Cortex of kidney (tissue), 1 donor: ENCODE measurements at places on chromosomes 7 and 10.

GRCh38 chr10:84221916-84222315, 3.4 kb downstream of the LRIT2 start:
- no peak for DNase-seq

- no peak for DNase-seq
Observed at GRCh38 chr10:89235073-89235798, 16.3 kb downstream of the LIPA start.

GRCh38 chr10:878333-878759, 53.2 kb downstream of the LARP4B start:
- no peak for DNase-seq

GRCh38 chr7:85474234-85474633, 287.4 kb upstream of the SEMA3D start:
- DNase-seq, result no peak

- no peak for DNase-seq
Observed at GRCh38 chr7:5193880-5194279, 3.8 kb downstream of the WIPI2 start.

- DNase-seq, result no peak
Observed at GRCh38 chr10:124092250-124092859, 1.0 kb downstream of the CHST15 start.

DNA sequence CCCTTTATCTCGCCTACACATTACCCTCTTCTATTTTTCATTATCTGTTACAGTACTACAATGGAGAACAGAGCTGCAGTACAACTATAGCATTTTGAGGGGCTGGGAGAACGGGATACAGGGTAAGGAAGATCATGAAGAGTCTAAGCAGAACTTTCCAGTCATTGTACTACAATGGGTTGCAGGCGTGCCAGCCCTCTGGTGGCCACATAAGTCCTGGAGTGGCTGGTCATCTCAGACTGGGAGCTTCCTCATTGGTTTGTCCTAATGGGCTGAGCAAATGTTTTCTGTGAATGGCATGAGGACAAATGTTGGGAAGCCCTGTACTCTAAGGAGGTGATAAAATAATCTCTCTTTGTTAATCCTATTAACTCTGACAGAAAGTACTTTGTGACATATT, 33.0 kb downstream of the TMEM106B start:
- no peak for DNase-seq

GRCh38 chr7:157502701-157503111, 165.9 kb downstream of the DNAJB6 start:
- DNase-seq, result no peak

DNA sequence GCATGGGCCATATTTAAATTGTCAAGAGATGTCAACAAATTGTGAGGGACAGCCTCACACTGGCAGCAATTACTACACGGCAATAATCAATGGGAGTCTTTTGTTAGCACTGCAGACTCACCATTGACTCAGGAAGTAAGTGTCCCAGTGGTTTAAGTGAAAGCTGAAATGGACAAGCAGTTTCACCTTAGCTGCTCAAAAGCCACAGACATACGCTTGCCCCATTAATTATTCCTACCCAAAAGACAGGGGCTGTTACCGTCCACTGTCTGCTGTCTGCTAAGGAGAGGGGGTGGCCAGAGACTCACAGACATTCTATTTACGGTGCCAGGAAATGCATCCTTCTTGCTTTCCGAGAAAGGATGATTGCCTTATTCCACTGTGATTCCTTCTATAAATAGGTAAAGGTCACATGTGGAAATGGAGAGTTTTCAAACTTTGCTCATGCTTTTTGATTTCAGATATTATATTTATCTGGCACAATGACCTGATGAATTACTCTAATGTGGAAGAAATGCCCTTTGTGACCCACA, 309.7 kb upstream of the NFE2L3 start:
- DNase-seq, result no peak

GRCh38 chr10:117539361-117539773, 3.2 kb upstream of the EMX2 start:
- DNase-seq, result no peak

DNA sequence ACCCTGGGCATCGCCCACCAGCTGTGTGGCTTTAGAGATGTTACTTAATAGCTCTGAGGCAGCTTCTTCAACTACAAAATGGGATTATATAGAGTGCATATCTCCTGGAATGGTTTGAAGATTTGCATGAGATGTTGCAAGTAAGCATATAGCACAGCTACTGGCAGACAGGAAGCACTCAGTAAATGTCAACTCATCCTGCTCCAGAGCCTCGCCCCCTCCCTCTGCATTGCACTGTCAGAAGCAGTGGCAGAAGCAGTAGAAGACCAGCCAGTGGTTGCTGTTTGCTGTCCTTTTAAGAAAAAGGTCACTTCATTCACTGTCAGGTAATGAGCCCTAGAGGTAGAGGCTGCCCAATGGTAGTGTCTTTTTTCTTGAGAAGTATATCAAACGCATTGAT, 180.0 kb upstream of the GHITM start:
- DNase-seq, result no peak

DNA sequence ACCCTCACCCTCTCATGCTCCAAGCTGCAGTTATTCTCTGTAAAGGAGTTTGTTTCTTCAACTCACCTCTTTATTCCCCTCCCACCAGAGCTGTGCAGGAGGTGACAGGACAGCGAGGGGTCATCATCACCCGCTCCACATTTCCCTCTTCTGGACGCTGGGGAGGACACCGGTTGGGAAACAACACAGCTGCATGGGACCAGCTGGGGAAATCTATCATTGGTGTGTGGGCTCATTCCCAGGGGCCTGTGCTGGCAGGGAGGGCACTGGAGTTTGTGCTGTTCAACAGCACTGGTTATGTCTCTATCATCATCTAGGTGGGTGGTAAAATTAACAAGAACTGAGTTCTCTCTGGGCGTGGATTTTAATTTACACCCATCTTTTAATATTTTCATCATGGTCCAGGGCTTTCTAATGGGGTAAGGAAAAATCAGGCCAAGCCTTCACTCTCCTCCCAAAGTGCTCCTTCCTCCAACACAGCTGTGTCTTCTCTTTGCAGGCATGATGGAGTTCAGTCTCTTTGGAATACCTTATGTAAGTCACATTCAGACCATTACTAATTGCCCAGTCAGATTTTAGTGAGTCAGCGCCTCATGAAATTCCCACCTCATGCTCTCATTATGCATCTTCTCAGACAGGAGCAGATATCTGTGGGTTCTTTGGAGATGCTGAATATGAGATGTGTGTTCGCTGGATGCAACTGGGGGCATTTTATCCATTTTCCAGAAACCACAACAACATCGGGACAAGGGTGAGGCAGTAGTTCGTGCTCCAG, 61.6 kb downstream of the PRSS58 start:
- DNase-seq, result no peak

DNA sequence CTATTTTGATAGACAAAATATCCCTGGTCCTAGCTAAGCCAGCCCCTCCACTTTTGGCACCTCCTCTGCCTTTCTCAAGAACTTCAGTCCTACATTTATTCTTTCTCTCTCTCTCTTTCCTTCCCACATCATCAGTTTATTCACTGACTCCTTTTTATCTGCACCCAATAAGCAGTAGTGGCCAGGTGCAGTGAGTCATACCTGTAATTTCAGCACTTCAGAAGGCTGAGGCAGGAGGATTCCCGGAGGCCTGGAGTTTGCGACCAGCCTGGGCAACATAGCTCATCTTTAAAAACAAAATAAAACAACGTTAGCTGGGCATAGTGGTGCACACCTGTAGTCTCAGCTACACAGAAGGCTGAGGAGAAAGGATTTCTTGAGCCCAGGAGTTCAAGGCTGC, 19.4 kb upstream of the NRP1 start:
- DNase-seq, result no peak

GRCh38 chr7:69301253-69301652, 297.0 kb upstream of the AUTS2 start:
- DNase-seq, result no peak

- no peak for DNase-seq
Observed at GRCh38 chr10:108436096-108436495, 1271.6 kb upstream of the SORCS1 start.

GRCh38 chr10:131077724-131078123, 233.8 kb downstream of the TCERG1L start:
- no peak for DNase-seq

DNA sequence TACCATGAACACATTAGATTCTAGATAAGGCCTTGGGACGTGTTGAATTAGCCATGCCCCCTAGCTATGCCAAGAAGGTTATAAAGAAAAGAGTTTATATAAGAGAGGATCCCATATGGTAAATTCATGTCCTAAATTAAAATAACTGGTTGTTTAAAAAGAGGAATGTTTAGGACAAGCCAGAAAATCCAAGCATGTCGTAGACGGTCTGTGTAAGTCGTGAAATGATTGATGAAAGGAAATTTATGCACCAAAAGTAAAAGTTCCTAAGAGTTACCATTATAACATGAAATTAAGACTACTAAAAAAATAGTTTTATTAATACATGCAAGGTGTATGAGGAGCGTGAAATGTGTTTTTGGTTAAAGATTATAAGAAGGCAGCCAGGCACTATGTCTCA, 624.9 kb downstream of the ARL4A start:
- no peak for DNase-seq

- no peak for DNase-seq
Observed at GRCh38 chr7:98137826-98138151, 31.1 kb downstream of the LMTK2 start.

DNA sequence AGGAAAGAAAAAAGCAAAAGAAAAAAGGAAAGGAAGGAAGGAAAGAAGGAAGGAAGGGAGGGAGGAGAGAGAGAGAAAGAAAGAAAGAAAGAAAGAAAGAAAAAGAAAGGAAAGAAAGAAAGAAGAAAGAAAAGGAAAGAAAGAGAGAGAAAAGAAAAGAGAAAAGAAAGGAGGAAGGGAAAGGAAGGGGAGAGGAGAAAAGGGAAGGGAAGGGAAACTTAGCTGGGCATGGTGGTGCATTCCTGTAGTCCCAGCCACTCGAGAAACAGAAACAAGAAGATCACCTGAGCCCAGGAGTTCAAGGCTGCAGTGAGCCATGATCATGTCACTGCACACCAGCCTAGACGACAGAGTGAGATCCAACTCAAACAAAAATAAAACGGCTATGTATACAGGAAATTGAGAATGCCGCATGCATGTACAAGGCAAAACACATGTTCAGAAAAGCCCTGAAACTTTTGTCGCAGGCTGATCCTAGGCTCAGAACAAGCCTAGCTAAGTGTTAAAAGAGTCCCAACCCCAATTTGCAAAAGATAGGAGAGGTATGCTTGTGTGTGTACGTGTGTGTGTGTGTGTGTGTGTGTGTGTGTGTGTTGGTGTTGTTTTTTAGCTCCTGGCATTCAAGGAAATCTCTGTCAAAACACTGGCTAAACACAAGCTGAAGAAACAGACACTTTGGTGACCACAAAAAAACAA, 6.6 kb upstream of the NPC1L1 start:
- DNase-seq, result no peak

- DNase-seq, result no peak
Observed at GRCh38 chr7:151520419-151521261, 945 bp upstream of the RHEB start.

DNA sequence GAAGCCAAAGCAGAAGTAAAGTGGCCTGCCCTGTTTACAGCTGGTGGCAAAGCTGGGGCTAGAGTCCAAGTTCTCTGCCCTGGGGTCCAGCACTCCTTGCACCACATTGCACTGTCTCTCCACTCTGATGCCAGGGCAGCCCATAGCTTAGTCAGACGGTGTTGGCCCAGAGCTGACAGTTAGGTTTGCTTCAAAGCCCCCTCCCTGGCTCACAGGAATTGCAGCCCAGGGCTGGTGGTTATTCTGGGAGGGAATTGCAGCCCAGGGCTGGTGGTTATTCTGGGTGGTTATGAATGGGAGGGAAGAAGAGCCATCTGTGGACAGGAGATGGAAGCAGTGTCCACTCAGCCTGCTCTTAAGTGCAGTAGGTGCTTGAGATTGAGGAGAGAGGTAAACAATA, 88.9 kb downstream of the SCRN1 start:
- DNase-seq, result no peak

GRCh38 chr10:133245439-133246235, 8.0 kb downstream of the VENTX start:
- no peak for DNase-seq

- no peak for DNase-seq
Observed at GRCh38 chr10:96414303-96414702, 55.5 kb upstream of the OPALIN start.

DNA sequence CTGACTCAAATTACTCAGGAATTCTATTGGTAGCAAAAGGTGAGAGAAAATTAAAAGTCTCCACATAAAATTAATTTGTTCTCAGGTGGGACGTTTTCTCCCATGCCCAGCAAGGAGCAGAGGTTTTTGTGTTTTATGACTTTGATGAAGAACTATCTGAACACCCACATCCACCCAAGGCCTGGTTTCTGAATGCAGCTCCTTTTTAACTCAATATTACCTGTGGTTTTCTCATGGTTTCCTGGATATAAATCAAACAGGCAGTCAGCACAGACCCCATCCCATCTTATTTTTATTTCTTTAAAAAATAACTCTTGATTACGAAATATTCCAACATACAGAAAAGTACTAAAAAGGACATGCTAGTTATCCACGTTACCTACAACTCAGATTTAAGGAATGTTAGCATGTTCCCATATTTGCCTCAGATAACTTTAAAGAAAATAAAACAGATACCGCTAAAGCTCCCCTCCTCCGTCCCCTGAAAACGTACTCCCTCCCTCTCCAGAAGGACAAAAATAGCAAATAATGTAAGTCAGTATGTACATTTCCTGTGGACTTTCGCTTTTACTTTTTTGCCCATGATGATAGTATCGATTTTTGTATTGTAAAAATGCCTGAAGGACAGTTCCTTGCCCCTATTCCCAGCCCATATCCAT, 43.4 kb downstream of the GLI3 start:
- no peak for DNase-seq
